ENCODE measurements at places on chromosomes 13 and 19.

GRCh38 chr19:16068696-16069259 lies 7.5 kb upstream of the TPM4 start:
- DNase-seq = no peak

- DNase-seq = no peak
Measured at GRCh38 chr13:58239774-58240268, 608.3 kb downstream of the PCDH17 start.

DNA sequence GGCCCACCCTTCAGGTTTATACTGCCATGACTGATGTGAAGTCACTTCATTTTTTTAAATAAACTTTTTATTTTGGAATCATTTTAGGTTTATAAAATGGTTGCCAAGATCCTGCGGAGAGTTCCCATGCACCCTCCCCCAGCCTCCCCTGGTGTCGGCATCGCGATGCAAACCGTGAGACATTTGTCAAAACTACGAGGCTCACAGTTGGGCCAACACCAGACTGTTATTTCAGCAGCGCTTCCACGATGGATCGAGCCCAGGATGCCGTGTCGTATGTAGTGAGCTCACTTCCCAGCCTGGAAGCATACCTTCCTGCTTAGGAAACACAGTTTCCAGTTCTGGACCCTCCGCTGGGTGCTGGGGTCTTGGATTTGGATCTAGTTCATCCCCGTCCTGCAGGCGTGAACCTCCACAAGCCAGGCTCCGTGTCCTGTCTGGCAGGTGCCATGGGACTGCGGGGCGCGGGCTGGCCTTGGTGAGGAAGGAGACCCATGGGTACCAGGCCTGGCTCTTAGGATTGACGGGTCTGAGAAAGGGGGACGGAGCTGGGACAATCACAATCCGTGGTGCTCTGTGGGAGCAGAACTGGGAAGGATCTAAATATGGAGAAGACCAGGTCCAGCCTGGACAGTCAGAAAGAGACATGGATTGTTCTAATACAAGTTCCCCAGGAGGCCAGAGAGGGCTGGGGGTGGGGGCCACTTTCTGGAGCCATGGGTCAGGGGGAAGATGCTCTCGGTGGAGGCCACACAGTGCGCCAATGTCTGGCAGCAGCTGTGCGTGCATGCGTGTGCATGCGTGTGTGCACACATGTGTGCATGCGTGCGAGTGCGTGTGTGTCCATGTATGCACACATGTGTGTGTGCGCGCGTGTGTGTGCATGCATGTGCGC lies 2.4 kb upstream of the SBK2 start:
- DNase-seq = no peak

GRCh38 chr13:62123409-62123808 lies 707.8 kb upstream of the PCDH20 start:
- DNase-seq = no peak

- DNase-seq = no peak
Measured at GRCh38 chr13:36917311-36917710, 2.7 kb downstream of the SMAD9 start.

- no peak for DNase-seq
Measured at GRCh38 chr13:25819856-25820530, 231.8 kb downstream of the SHISA2 start.

DNA sequence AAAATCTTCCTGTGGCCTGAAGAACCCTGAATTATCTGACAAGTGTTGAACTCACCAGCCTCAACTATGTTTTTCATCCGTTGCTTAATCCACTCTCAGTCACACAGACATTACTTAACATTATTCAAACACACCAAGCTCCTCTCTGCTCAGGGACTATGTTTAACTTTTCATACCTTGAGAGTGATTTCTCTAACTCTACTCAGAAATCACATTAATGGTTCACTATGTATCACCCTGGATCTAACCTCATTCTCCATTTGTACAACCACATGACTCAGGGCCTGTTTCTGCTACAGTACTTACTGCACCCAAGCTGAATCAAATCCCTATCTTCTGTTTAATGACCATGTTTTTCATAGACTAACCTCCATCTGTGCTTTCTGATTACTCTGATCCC lies 553.7 kb upstream of the PRR20A start:
- DNase-seq = no peak

- no peak for DNase-seq
Measured at GRCh38 chr19:48718711-48719231, 754 bp downstream of the MAMSTR start.

Data from NCI-H146 (cell line).